Psoas muscle (tissue), 8 donors: ENCODE measurements at places on chromosomes 6 and 20. TPM values are rescaled to one million over a fixed set of nuclear protein-coding genes. Genes with fewer than 3 reads are reported as not detected.

The PTGIS gene
- polyA plus RNA-seq = 4.1 TPM

The CTCFL gene
- polyA plus RNA-seq = not detected

The EPB41L1 gene
- 4.9 TPM for polyA plus RNA-seq

The DYNLRB1 gene
- polyA plus RNA-seq = 179 TPM

The C6orf58 gene
- polyA plus RNA-seq = not detected

The HLA-DQA1 gene
- polyA plus RNA-seq = 5.9 TPM
